ENCODE measurements at places on chromosomes 4 and X.

DNA sequence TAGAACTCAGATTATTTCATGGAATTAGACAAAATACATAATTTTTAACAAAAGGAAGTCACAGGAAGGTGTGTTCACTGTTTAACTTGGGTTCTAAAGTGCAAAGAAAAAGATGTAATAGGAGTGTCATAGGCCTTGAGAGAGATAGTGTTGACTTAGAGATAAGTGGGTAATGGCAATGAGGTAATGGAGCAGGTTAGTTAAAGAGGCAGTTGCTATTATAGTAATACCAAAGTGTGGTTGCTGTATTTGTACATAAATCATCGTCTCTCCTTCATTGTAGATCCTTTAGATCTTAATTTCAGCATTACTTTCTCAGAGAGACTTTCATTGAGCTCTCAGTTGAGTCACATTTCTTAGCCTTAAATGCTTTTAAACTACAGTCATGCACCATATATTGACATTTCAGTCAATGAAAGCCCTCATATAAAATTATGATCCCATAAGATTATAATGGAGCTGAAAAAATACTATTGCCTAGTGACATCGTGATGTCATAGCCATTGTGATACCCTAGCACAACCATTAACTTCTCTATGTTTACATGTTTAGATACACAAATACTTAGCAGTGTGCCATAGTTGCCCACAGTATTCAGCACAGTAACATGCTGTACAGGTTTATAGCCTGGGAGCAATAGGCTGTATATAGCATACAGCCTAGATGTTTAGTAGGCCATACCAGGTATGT is 245.4 kb downstream of the ADGRL3 start:
- no peak for DNase-seq

DNA sequence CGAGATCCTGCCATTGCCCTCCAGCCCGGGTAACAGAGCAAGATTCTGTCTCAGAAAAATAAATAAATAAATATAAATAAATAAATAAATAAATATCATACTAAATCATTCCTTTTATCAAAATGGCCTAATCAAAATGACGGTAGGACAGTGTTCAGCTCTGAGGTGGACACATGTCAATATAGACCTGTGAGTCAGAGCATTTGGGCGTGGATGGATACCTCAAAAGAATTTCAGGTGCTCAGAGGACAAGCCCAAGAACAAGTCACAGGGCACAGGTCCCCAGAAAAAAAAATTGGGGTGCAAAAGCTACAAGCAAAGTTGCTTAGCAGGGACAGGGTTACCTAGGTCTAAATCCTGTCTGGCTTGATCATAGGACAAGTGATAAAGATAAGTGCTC is 204.7 kb upstream of the HS3ST1 start:
- DNase-seq: no peak

GRCh38 chr4:112975567-112976355 is 73.7 kb upstream of the ANK2 start:
- DNase-seq: no peak

DNA sequence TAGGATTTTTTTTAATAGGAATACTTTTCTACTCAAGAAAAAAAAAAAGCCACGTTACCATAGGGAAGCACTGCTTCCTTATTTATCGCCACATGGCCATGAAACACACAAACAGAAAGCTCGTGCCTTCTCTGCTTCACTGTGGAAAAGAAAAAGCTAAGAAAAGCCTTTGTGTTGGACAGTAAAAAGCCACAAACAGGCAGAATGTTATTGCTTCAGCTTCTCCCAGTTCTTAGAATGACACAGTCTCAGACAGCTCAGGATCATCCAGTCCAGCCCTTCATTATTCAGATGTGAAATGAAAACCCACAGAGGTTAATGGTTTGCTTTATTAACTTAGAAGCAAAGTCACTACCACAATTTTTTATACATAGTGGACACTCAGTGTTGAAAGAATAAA is 181.6 kb upstream of the NOCT start:
- DNase-seq: no peak

GRCh38 chr4:78081541-78081940 is 24.4 kb downstream of the FRAS1 start:
- DNase-seq: no peak

Data from KBM-7 (cell line).